ENCODE measurements at places on chromosomes 12 and 14. TPM values are rescaled to one million over a fixed set of nuclear protein-coding genes. Genes with fewer than 3 reads are reported as not detected.

Gene NYNRIN
- not detected for total RNA-seq

Gene RASSF9
- total RNA-seq: not detected

Gene SERPINA5
- not detected for total RNA-seq

Gene CYP46A1
- not detected for total RNA-seq

Gene CLIP1
- total RNA-seq: 71.9 TPM

Gene ARL1
- total RNA-seq: 76.9 TPM

Gene C1QL4
- total RNA-seq: not detected

Gene WSB2
- total RNA-seq: 122 TPM

Gene SYCP3
- total RNA-seq: 0.44 TPM

Gene NKX2-1
- not detected for total RNA-seq

Gene RILPL1
- 4.4 TPM for total RNA-seq

Gene COX8C
- not detected for total RNA-seq

Gene KCNMB4
- total RNA-seq: 0.80 TPM

DNA sequence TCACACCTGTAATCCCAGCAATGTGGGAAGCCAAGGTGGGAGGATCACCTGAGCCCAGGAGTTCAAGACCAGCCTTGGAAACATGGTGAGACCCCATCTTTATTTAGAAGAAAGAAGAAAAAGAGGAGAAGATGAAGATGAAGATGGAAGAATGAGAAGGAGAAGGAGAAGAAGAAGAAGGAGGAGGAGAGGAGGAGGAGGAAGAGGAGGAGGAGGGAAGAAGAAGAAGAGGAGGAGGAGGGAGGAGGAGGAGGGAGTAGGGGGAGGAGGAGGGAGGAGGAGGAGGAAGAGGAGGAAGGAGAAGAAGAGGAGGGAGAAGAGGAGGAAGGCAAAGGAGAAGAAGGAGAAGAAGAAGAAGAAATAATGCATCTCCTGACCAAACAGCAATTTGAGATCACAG is 9.0 kb upstream of the KRT1 start:
- H3K36me3 ChIP-seq: no peaks in the 10 kb centered on the region
- H3K4me1 ChIP-seq: peaks cover 14% of the 10 kb centered on the region
- H3K4me3 ChIP-seq: no peak overlapping the region
- no peak for DNase-seq
- peaks cover 50% of the 10 kb centered on the region for H3K27me3 ChIP-seq

- H3K36me3 ChIP-seq: no peaks in the 10 kb centered on the region
- H3K4me3 ChIP-seq: no peak overlapping the region
- no peak for DNase-seq
Observed at GRCh38 chr12:21815306-21816062, 41.0 kb upstream of the KCNJ8 start.

DNA sequence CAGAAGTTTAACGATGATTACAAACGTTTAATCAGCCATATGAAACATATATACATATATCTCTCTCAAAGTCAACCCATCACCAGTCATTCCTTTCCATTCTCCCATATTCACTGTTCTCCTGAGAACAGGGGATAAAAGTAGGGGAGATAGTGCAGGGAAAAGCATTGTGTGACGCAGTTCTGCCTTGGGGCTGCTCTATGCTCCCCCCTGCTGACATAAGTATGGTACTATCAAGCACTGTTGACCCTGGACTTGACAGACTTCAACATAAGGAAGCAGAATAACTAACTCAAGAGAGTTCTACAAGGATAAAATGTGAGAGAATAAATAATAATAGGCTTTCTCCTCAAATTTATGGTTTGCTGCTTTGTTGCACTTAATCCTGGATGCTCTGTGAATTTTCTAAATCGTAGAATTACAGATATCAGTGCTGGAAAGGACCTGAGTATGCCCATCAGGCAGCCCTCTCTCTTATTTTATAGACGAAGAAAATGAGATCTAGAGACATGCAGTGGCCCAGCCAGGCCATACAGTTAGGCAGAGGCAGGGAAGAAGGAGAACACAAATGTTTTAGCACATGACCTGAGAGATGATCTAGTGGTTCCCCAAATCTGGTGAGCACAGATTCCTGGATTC is 87.2 kb downstream of the SCN8A start:
- no peak overlapping the region for H3K27ac ChIP-seq
- no peaks in the 10 kb centered on the region for H3K4me1 ChIP-seq
- DNase-seq: no peak
- H3K4me3 ChIP-seq: no peak overlapping the region

GRCh38 chr12:106580671-106581508 is 1.9 kb upstream of the RFX4 start:
- H3K4me1 ChIP-seq: peaks cover 8% of the 10 kb centered on the region
- H3K4me3 ChIP-seq: no peak overlapping the region

DNA sequence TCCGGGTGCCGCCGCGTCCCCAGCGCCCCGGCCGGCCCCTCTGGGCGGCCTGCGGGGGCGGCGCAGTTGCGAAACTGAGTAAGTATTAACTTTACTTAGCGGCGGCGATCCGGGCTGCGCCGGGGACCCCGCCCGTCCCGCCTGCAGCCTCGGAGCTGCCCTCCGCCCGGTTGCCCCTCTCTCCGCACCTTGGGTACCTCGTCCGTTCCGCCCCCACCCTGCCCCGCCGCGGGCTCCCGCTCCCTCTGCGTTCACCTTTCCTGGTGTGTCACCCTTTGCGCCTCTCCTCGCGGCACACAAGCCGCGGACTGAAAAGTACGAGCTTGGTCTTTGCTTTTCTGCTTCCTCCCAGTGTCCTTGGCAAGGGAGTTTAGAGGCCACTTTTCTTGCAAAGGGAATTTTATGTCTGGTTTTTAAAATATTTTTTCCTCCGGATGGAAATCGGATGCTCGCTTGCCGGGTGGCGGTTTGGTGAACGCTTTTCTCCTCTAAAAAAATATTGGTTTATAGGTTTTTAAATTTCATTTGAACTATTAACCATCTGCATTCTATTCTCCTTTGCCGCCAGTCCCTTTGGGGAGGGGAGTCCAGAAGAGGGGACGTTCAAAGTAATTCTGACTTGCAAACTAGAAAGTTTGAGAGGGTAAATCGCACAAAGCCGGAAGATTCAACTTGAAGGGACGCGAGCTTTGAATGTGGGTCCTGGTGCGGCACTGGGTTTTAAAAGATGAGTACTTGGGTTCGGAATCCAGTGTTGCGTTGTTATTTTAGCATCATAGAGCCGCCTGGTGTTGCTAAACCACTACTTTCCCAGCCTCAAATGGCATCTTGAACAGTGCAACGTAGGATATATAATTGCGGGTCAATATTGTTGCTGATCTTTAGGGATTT is 834 bp downstream of the RASSF8 start:
- H3K27ac ChIP-seq: peak overlapping the region; percentile 56
- no peak for DNase-seq
- peak overlapping the region; percentile 81 for H3K4me3 ChIP-seq
- H3K27me3 ChIP-seq: peaks cover 66% of the 10 kb centered on the region

GRCh38 chr14:95577067-95577800 is 42.4 kb downstream of the GLRX5 start:
- no peaks in the 10 kb centered on the region for H3K4me1 ChIP-seq
- H3K27ac ChIP-seq: no peak overlapping the region

DNA sequence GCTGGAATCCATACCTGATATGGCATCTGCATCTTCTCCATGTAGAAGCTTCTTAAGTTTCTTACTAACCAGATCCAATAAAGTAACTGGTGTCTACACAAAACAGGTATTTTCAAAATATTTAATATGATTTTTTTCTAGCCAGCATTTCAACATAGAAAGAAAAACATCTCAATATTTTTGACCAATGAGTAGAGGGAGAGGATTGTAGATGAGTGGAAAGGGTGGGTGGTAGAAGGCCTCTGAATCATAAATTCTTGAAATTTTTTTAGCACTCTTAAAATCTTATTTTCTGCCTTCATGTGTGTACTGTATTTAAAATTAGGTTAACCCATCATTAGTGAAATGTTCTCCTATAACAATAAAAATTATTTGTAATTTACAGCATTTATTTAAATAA is 18.0 kb downstream of the DEPDC4 start:
- no peaks in the 10 kb centered on the region for H3K4me1 ChIP-seq
- H3K36me3 ChIP-seq: no peaks in the 10 kb centered on the region
- no peak overlapping the region for H3K27ac ChIP-seq
- DNase-seq: no peak

DNA sequence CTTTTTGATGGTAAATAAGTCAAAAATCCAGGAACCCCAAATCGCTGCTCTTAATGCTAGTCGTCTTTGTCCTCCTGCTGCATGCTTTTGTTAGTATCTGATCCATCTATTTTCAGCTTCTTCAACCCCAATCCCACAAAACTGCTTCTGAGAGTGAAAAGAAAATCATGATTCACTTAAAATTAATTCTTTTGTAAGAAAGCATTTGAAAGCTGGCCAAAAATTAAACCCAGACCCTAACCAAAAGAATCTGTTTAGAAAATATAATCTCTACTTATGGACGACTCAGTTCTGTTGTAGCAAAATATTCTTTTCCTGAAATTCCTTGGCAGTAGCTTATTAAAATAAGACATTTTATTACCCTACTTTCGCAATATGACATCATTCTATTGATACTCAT is 443.6 kb upstream of the SYT1 start:
- no peak overlapping the region for H3K27ac ChIP-seq
- no peaks in the 10 kb centered on the region for H3K36me3 ChIP-seq
- no peaks in the 10 kb centered on the region for H3K27me3 ChIP-seq
- no peak overlapping the region for H3K4me3 ChIP-seq

GRCh38 chr12:42421844-42422779 is 96.1 kb downstream of the PPHLN1 start:
- no peak overlapping the region for H3K27ac ChIP-seq
- no peaks in the 10 kb centered on the region for H3K27me3 ChIP-seq
- DNase-seq: no peak
- peaks cover 2% of the 10 kb centered on the region for H3K36me3 ChIP-seq

- peaks cover 9% of the 10 kb centered on the region for H3K36me3 ChIP-seq
- H3K4me1 ChIP-seq: peaks cover 27% of the 10 kb centered on the region
- DNase-seq: no peak
- peaks cover 15% of the 10 kb centered on the region for H3K27me3 ChIP-seq
- H3K27ac ChIP-seq: no peak overlapping the region
Observed at GRCh38 chr14:60736494-60736893, 1.9 kb downstream of the MNAT1 start.

DNA sequence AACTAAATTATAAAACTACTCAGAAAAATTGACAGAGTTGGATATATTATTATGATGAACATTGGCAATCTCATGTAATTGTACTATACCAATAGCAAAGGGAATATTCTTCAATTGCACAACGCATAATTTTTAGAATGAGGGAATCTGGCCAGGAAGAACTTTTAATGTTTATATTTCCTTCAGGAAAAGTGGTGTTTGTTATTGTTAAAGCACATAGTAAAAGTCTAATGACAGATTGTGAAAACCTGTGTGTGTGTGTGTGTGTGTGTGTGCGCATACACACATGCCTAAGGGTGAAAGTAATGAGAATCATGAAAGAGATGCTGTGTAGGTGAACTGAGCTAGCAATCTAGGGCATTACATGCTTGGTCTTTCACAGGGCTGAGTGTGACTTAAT is 877.7 kb downstream of the SLC6A15 start:
- no peak for DNase-seq
- H3K4me1 ChIP-seq: no peaks in the 10 kb centered on the region
- H3K27me3 ChIP-seq: no peaks in the 10 kb centered on the region

GRCh38 chr14:81511111-81511904 is 22.3 kb downstream of the SEL1L start:
- H3K36me3 ChIP-seq: peaks cover 38% of the 10 kb centered on the region
- H3K27ac ChIP-seq: no peak overlapping the region
- no peak overlapping the region for H3K4me3 ChIP-seq
- no peaks in the 10 kb centered on the region for H3K27me3 ChIP-seq
- no peak for DNase-seq

- H3K27ac ChIP-seq: peak overlapping the region; percentile 95
- DNase-seq: no peak
- peak overlapping the region; percentile 59 for H3K4me3 ChIP-seq
- H3K4me1 ChIP-seq: peaks cover 47% of the 10 kb centered on the region
- peaks cover 4% of the 10 kb centered on the region for H3K36me3 ChIP-seq
Observed at GRCh38 chr14:39228509-39229221, 5.0 kb upstream of the MIA2 start.

- H3K27me3 ChIP-seq: peaks cover 7% of the 10 kb centered on the region
- no peak for DNase-seq
- no peak overlapping the region for H3K27ac ChIP-seq
Observed at GRCh38 chr14:56136571-56137452, 18.6 kb downstream of the PELI2 start.

- H3K4me3 ChIP-seq: no peak overlapping the region
- no peaks in the 10 kb centered on the region for H3K27me3 ChIP-seq
- DNase-seq: no peak
- peaks cover 58% of the 10 kb centered on the region for H3K4me1 ChIP-seq
- peaks cover 3% of the 10 kb centered on the region for H3K36me3 ChIP-seq
Observed at GRCh38 chr12:613996-614395, 49.2 kb downstream of the NINJ2 start.

DNA sequence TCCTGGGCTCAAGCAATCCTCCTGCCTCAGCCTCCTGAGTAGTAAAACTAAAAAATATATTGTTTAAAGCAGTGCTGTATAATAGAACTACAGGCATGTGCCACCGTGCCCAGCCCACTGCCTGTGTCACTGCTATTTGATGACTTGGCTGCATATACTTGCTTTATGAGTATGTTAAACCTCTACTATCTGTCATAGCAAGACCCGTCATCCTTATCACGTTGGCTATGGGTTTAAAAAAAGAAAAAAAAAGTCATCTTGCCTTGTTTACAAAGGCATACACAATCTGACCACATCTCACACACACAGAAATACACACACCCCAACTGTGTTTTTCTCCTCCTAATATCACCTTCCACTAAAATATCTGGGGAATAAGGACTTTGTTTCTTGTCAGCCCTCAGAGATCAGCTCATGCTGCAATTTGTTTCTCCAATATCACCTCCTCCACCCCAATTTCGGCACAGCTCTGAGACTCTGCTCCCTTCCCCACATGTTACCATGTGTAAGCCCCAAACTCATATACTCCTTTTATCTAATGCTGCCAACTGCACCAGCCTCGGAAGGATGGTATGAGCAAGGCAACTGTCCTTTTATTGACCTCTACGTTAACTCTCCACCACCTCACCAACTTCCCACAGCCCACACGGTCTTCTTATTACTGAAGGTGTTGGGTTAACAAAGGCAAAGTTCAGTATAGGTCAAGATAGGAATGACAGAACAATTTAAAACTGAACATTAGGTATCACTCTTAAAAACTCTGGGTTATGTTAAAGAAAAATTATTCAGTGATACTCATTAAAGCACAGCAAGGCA is 802 bp upstream of the TMPRSS12 start:
- peaks cover 5% of the 10 kb centered on the region for H3K27me3 ChIP-seq
- no peak overlapping the region for H3K4me3 ChIP-seq
- no peaks in the 10 kb centered on the region for H3K4me1 ChIP-seq
- DNase-seq: no peak
- H3K27ac ChIP-seq: no peak overlapping the region
- no peaks in the 10 kb centered on the region for H3K36me3 ChIP-seq
